ENCODE measurements at places on chromosomes 6 and 20.

DNA sequence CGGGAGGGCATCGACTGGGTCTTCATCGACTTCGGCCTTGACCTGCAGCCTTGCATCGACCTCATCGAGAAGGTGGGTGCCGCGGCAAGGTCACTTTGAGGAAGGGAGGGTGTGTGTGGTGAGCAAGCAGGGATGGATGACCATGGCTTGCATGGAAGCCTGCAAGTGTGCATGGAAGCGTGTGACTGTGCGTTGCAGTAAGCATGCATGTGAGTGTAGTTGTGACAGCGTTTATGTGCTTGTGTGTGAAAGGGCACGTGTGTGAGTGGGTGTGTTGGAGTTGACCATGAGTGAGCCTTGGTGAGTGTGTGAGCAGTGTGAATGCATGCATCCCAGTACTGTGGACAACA, 32.5 kb downstream of the MYH7B start:
- DNase-seq = no peak

DNA sequence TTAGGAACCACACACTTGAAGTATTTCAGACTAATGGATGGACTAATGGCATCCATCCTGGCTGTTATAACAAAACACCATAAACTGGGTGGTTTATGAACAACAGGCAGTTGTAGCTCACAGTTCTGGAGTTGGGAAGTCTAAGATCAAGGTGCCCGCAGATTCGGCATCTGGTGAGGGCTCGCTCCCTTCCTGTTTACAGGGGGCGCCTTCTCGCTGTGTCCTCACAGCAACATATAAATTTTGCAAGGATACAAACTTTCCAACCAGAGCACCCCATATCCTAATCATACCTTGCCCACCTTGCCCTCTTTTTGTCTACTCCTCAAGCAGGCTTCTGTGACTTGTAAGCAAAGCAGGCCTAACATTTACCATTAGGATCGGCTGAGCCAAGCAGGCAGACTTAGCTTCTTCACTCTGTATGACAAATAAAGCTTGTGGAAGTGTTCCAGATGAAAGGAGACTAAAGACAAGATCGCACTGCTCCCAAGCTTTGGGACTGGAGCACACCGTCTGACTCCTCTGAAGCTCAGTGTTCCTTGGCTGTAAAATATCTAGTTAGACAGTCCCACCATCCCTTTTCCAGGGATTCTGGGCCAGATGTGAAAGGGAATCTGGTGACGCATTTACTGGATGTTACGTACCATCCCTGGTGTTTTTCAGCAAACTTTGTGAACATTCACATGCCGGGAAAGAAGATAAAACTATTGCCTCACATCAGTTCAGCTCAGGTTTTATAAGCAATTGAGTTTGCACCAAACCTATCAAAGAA, 34.9 kb downstream of the GFOD1 start:
- no peak for DNase-seq

- DNase-seq = no peak
These were observed 65.4 kb upstream of the SLCO4A1 start for GRCh38 chr20:62576815-62577489.

- no peak for DNase-seq
These were observed 66.7 kb downstream of the FAM229B start for GRCh38 chr6:112153926-112154607.

DNA sequence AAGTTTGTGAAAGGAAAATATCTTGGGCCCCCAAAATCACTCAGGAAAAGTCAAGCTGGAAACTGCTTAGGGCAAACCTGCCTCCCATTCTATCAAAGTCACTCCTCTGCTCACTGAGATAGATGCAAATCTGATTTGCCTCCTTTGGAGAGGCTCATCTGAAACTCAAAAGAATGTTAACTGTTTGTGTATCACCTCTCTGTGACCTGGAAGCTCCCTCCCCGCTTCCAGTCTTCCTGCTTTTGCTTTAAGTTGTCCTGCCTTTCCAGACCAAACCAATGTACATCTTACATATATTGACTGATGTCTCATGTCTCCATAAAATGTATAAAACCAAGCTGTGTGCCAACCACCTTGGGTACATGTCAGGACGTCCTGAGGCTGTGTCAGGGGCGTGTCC, 331.4 kb upstream of the QKI start:
- no peak for DNase-seq

GRCh38 chr6:118663993-118664985, 12.9 kb upstream of the CEP85L start:
- DNase-seq = no peak

DNA sequence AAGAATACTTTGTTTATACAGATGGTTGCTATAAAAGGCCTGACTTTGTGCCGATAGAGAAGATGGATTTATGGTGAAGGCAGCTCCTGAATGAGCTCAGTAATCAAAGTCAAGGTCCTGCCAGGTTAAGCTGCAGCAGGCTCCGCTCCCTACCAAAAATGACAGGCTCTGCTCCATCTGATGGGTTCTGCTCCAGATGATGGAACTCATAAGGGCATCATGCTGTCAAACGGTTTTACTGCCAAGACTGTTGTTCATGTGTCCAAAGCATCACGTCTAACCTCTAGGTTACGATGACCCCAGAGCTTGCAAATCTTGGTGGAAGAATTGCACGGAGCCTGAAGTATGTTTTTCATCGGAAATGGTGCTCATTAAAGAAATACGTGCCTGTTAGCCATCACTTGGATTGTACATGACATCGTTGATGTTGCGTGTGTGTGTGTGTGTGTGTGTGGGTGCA, 19.2 kb upstream of the PTGIS start:
- no peak for DNase-seq

Measured in NCI-H1417 treated with DMSO at 0.1 percent for 48 hours (cell line).